ENCODE measurements at places on chromosomes 7 and 10. TPM values are rescaled to one million over a fixed set of nuclear protein-coding genes. Genes with fewer than 3 reads are reported as not detected.
A peak's percentile ranks its signal among the peaks of the same experiment; 100 is the strongest.

The HOXA10 gene
- total RNA-seq: 19.2 TPM

DNA sequence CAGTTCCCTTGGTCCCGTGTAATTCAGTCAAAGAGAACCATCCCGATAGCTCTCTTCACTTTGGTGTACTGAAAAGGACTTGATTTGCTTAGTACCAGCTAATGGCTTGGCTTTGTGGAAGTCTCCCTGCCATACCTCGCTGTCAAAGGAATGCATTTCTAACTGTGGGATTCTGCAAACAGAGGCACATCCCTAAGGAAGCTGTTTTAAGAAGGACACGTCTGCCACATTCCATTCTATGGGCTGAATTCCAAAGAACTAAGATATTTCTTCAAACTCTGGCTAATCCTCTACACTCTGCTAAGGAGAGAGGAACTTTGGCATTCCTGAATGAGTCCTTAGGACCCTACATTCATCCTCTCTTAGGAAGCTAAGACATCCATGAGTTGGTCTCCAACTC lies 327.9 kb downstream of the SFMBT2 start:
- H3K27ac ChIP-seq: no peak overlapping the region
- no peaks in the 10 kb centered on the region for H3K36me3 ChIP-seq
- H3K4me1 ChIP-seq: peaks cover 14% of the 10 kb centered on the region

GRCh38 chr7:70527520-70528115 lies 604.3 kb upstream of the GALNT17 start:
- no peaks in the 10 kb centered on the region for H3K27me3 ChIP-seq
- no peaks in the 10 kb centered on the region for H3K4me1 ChIP-seq
- H3K36me3 ChIP-seq: no peaks in the 10 kb centered on the region
- no peak overlapping the region for H3K27ac ChIP-seq
- DNase-seq: no peak

The FAM25A gene
- total RNA-seq: not detected

The HOXA7 gene
- 8.1 TPM for total RNA-seq

The BMPR1A gene
- 30.0 TPM for total RNA-seq

The PRRT4 gene
- 11.8 TPM for total RNA-seq

DNA sequence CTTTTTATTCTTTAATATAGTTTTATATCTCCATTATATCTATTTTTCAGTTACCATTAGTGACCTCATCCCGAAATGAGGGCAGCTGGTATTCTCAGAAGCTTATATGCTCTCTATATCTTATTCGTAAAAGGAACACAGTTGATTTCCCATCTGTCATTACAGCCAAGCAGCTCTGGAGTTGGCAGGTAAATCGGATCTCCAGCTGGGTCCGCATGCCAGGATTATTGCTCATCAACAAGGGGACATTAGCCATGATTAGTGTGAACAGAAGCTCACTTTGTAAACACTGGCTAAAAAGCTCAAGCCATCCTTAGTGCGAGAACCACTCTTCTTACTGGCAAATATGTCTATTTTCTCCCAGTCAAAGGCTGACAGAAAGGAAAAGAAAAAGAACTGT lies 180.3 kb downstream of the NPSR1 start:
- H3K4me1 ChIP-seq: no peaks in the 10 kb centered on the region
- no peaks in the 10 kb centered on the region for H3K36me3 ChIP-seq
- no peak overlapping the region for H3K4me3 ChIP-seq
- no peaks in the 10 kb centered on the region for H3K27me3 ChIP-seq

DNA sequence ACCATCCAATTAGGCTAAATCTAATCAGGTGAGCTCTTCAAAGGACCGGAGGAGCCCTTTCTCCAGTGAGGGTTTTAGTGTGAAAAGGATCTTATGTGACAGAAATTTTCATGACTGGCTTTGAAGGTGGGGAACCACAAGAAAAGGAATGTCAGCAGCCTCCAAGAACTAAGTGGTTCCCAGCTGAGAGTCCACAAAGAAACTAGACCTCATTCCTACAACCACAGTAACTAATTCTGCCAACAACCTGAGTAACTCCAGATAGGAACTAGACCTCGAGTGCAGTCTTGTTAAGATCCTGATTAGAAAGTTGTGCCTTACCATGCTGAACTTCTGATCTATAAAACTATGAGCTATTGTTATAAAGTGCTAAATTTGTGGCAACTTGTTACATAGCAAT lies 51.3 kb downstream of the PCLO start:
- DNase-seq: no peak
- H3K27ac ChIP-seq: no peak overlapping the region
- H3K4me1 ChIP-seq: no peaks in the 10 kb centered on the region
- H3K4me3 ChIP-seq: no peak overlapping the region

- H3K4me1 ChIP-seq: peaks cover 33% of the 10 kb centered on the region
- no peak for DNase-seq
- peak overlapping the region; percentile 96 for H3K4me3 ChIP-seq
- no peaks in the 10 kb centered on the region for H3K36me3 ChIP-seq
Observed at GRCh38 chr7:33109758-33110238, 594 bp upstream of the RP9 start.

DNA sequence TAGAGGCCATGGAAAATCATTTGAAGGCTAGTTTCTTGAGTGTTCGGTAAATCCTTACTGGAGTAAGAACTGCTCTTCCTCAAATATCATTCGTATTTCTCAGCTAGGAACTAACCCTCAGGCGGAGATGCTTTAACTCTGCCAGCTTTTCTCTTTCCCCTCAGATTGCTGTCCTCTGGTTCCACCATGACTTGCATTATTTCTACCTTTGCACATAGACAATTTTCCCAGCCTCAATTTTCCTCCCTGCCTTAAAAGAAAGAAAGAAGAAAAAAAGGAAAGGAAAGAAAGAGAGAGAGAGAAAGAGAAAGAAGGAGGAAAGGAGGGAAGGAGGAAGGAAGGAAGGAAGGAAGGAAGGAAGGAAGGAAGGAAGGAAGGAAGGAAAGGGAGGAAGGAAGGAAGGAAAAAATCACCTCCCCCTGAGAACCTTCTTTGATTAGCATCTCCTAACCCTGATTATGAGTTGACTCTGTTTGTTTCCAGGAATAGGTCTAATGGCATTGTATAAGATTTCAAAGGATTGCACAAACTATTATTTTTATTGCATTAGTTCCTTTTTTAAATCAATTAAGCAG lies 123.3 kb upstream of the FAM204A start:
- H3K36me3 ChIP-seq: no peaks in the 10 kb centered on the region
- no peak overlapping the region for H3K27ac ChIP-seq
- no peak for DNase-seq
- H3K4me1 ChIP-seq: no peaks in the 10 kb centered on the region

The ZCWPW1 gene
- total RNA-seq: 3.5 TPM

GRCh38 chr7:136303162-136303561 lies 326.0 kb upstream of the MTPN start:
- H3K36me3 ChIP-seq: no peaks in the 10 kb centered on the region
- H3K4me3 ChIP-seq: no peak overlapping the region
- no peaks in the 10 kb centered on the region for H3K27me3 ChIP-seq

GRCh38 chr10:127889605-127890195 lies 3.0 kb downstream of the CLRN3 start:
- H3K4me3 ChIP-seq: no peak overlapping the region
- peak overlapping the region; percentile 9 for H3K27ac ChIP-seq
- H3K4me1 ChIP-seq: no peaks in the 10 kb centered on the region
- no peak for DNase-seq
- H3K27me3 ChIP-seq: peaks cover 7% of the 10 kb centered on the region

- H3K4me1 ChIP-seq: no peaks in the 10 kb centered on the region
- no peak overlapping the region for H3K27ac ChIP-seq
- H3K27me3 ChIP-seq: no peaks in the 10 kb centered on the region
- H3K36me3 ChIP-seq: no peaks in the 10 kb centered on the region
Observed at GRCh38 chr10:11403116-11403515, 208.3 kb downstream of the USP6NL start.

The SGMS1 gene
- total RNA-seq: 14.8 TPM

GRCh38 chr10:127698886-127699285 lies 38.1 kb upstream of the FOXI2 start:
- no peaks in the 10 kb centered on the region for H3K4me1 ChIP-seq
- H3K36me3 ChIP-seq: no peaks in the 10 kb centered on the region
- H3K27me3 ChIP-seq: no peaks in the 10 kb centered on the region
- no peak for DNase-seq

The STEAP1B gene
- 1.2 TPM for total RNA-seq

DNA sequence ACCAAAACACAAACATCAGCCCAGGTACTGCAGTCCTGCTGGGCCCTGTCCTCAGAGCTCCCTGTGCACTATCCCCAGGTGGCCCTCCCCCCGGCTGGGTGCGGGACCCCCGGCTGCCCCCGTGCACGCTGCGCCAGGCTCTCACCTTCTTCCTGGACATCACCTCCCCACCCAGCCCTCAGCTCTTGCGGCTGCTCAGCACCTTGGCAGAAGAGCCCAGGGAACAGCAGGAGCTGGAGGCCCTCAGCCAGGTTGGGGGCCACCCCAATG lies 14.3 kb downstream of the ATG9B start:
- no peaks in the 10 kb centered on the region for H3K4me1 ChIP-seq
- H3K27me3 ChIP-seq: peaks cover 21% of the 10 kb centered on the region
- no peak overlapping the region for H3K27ac ChIP-seq
- H3K36me3 ChIP-seq: no peaks in the 10 kb centered on the region
- no peak overlapping the region for H3K4me3 ChIP-seq

- peaks cover 15% of the 10 kb centered on the region for H3K4me1 ChIP-seq
- H3K36me3 ChIP-seq: no peaks in the 10 kb centered on the region
- peaks cover 15% of the 10 kb centered on the region for H3K27me3 ChIP-seq
- DNase-seq: no peak
Observed at GRCh38 chr10:7665767-7666166, 999 bp downstream of the ITIH5 start.

DNA sequence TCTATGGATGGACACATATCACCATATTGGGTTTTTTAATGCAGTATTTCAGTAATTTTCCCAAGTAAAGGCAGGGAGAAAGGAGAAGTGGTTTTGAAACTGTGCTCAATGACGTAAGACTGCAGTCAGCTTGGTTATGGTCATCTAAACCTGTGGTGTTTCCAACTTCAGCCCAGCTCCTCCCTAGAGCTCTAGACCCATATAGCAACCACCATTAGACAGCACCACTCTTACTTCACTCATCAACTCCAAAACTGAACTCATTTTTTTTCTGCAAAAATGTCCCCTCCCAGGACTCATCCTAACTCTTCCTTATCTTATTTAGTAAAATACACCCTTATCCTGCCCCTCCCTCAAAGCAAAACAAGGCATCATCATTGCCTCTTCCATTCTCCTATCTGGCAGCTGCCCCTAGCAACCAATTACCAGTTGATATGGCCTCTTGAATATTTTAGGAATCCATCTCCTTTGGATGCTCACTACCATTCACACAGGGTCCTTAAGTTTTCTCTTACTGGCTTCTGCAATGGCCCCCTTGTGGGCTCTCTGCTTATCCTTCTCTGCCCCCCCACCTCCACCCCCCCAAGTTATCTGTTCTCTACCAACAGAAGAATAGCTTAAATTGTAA lies 1.5 kb upstream of the RALA start:
- no peaks in the 10 kb centered on the region for H3K36me3 ChIP-seq
- no peaks in the 10 kb centered on the region for H3K27me3 ChIP-seq
- peak overlapping the region; percentile 94 for H3K4me3 ChIP-seq
- no peak for DNase-seq
- H3K4me1 ChIP-seq: peaks cover 25% of the 10 kb centered on the region

The EGFR gene
- total RNA-seq: 14.1 TPM

GRCh38 chr7:28698840-28699239 lies 259.3 kb downstream of the TRIL start:
- no peaks in the 10 kb centered on the region for H3K27me3 ChIP-seq
- no peak overlapping the region for H3K27ac ChIP-seq
- no peaks in the 10 kb centered on the region for H3K36me3 ChIP-seq

DNA sequence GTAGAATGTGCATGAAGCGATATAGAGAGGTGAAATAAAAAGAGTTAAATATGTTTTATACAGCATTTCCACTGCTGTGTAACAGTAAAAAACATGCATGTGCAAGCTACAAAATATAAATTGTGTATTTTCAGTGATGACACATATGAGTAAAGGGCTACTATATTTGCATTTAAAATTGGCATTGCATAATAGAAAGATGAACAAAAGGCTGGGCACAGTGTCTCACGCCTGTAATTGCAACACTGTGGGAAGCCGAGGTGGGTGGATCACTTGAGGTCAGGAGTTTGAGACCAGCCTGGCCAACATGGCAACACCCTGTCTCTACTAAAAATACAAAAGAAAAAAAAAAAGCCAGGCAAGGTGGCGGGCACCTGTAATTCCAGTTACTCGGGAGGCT lies 79.8 kb upstream of the CCDC71L start:
- H3K4me3 ChIP-seq: no peak overlapping the region
- no peak for DNase-seq

- H3K4me1 ChIP-seq: peaks cover 68% of the 10 kb centered on the region
- H3K36me3 ChIP-seq: no peaks in the 10 kb centered on the region
- DNase-seq: no peak
- peak overlapping the region; percentile 87 for H3K27ac ChIP-seq
- H3K4me3 ChIP-seq: no peak overlapping the region
Observed at GRCh38 chr7:18521945-18522566, 26.5 kb downstream of the HDAC9 start.

DNA sequence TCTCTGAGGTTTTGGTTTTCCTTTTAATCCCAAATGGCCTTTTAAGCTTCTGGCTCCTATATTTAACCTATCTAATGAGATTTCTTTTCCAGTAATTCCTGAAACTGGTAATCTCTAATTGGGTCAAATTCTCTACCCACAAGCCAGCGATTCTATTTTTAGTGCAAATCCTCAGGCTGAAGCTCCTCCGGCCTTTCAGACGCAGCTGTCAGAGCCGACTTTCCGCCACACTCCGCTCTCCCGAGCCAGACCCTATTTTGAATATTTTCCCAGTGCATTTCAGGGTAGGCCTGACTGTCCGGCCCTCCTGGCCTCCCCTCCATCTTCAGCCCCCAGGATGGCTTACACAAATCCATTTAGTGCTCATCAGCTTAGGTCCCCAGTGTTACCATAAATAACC lies 9.7 kb upstream of the ADCY1 start:
- DNase-seq: no peak
- peak overlapping the region; percentile 45 for H3K4me3 ChIP-seq
- H3K27me3 ChIP-seq: no peaks in the 10 kb centered on the region
- peak overlapping the region; percentile 73 for H3K27ac ChIP-seq

- peak overlapping the region; percentile 51 for H3K27ac ChIP-seq
- DNase-seq: no peak
- no peaks in the 10 kb centered on the region for H3K27me3 ChIP-seq
Observed at GRCh38 chr7:2785071-2785500, 59.0 kb downstream of the GNA12 start.

GRCh38 chr10:102753718-102754117 lies 10.0 kb downstream of the WBP1L start:
- H3K4me3 ChIP-seq: no peak overlapping the region
- H3K27ac ChIP-seq: peak overlapping the region; percentile 77
- H3K4me1 ChIP-seq: peaks cover 31% of the 10 kb centered on the region
- H3K27me3 ChIP-seq: no peaks in the 10 kb centered on the region
- no peaks in the 10 kb centered on the region for H3K36me3 ChIP-seq

- no peaks in the 10 kb centered on the region for H3K27me3 ChIP-seq
- H3K27ac ChIP-seq: no peak overlapping the region
- no peak for DNase-seq
- no peaks in the 10 kb centered on the region for H3K4me1 ChIP-seq
- H3K4me3 ChIP-seq: no peak overlapping the region
Observed at GRCh38 chr7:117630501-117630900, 150.7 kb downstream of the CFTR start.

GRCh38 chr10:71795248-71795647 lies 21.9 kb upstream of the VSIR start:
- no peak overlapping the region for H3K27ac ChIP-seq
- H3K4me3 ChIP-seq: no peak overlapping the region
- no peaks in the 10 kb centered on the region for H3K36me3 ChIP-seq
- H3K27me3 ChIP-seq: no peaks in the 10 kb centered on the region
- DNase-seq: peak; percentile 44
